SW 1271 (cell line): ENCODE measurements at places on chromosomes 5 and 9.

DNA sequence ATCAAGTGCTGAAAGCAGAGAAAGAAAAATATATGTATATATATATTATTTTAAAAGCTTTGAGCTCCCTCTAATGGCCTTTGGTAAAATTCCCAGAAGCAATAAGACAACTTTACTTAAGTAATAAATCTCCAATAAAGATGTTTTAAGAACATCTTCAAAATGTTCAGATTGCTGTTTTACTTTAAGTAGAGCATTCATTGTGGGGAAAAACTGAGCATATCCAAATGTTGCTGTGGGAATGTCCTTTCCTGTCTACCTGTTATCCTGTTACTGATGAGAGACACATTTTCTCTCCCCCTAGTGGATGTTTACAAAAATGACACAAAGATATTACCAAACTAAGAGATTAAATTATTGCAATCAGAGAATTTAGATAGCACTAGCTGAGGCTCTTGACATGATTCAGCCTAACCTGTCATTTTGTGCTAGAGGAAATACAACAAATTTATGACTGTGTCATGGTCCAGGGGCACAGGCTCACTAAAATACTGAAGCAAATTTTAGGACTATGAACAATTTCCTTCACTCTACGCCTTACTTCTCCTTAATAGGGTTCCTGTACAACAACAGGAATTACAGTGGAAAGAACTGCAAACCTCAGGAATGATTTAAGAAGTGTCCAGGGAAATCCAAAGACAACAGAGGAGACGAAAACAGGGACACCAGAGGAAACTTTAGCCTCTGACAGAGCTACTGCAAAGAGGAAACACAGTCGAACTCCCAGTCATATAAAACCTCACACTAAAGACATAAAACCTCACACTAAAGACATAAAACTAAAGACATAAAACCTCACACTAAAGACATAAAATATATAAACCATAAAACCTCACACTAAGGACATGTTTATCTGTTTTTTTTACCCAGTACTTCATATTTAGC lies 24.3 kb upstream of the PRRC1 start:
- peak; percentile 90 for DNase-seq

- no peak for DNase-seq
These were observed 16.0 kb downstream of the HSD17B4 start for GRCh38 chr5:119468286-119468685.

DNA sequence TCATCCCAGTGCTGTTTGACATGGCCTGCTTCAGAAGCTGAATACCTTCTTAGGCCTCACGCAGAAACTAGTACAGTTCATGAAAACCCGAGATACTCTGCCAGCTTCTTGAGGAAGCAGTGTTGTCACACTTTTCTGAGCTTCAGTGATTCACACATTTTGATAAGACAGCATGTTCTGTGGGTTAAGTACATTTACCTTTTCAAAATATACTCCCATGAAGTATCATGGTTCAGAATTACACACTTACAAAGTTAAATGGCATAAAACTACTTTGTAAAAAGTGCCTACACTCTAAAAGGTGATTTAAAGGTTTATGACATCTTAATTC lies 56.9 kb downstream of the VCAN start:
- no peak for DNase-seq

DNA sequence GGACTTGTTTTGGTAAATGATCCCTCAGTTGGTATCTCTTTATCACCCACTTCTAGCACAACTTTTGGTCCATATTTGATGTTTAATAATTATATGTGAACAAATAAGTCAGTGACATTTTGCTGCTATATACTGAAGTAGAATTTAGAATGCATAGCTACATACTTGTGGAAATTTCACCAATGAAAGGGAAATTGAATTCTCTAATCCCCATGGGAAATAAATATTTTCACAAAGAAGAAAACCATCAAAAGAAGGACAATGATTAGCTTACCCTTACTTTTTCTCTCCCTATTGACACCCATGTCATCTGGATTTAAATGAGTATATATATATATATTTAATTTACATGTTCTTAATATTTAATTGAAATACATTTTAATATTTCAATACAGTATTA lies 94.3 kb upstream of the DAB2 start:
- DNase-seq: no peak

DNA sequence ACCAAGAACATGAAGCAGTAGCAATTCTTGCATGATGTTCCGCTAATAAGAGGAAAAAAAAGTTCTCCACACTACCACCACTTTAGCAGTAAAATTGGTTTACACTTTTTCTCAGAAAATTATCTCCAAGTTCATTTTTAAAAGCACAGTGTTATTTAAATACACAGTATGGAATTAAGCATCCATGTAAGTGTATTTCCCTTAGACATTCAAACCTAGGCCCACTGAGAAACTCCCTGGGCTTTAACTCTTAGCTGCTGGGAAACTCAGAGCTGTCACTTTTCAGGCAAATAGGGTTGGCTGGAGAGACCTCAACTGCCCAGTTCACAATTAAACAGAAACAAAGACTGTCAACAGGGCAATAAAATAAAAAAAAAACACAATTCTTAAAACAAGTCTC lies 2.7 kb downstream of the GNAQ start:
- DNase-seq: no peak

DNA sequence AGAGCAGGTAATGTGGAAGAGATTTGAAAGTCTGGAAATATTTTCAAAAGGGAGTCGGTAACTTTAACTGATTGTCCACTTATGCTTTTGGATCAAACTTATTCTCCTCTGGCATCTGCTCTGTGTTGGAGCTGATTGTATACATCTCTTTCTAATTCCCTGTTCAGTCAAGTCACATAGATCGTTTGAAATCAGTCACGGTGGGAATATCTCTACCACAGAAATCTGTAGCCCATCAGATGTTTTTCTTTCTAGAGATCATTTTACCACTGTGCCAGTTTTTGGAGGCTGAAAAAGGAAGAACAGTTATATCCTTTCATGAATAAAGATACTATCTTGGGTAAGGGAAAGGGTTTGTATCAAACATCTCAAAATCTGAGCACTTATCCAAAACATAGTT lies 1853.3 kb downstream of the EFNA5 start:
- no peak for DNase-seq

GRCh38 chr5:31133488-31133887 lies 60.0 kb upstream of the CDH6 start:
- peak; percentile 13 for DNase-seq

DNA sequence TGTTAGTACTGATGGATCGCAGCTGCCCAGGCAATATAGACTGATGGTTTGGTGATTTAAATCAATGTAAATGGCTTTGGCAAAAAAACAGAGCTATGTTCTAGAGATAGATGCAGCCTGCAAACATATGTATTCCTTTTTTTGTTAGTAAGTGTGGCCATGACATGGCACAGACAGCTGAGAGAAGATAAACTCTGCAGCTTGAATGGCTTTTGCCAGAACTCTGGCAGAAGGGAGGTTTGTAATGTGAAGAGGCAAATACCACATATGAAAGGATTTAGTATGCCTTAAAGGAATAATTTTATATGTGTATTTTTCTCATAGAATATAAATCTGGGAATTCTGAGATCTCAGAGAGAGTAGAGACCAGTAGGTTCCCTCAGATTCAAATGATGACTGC lies 340.2 kb upstream of the DMAC1 start:
- DNase-seq: no peak
